ENCODE measurements at places on chromosomes 16 and 17.

DNA sequence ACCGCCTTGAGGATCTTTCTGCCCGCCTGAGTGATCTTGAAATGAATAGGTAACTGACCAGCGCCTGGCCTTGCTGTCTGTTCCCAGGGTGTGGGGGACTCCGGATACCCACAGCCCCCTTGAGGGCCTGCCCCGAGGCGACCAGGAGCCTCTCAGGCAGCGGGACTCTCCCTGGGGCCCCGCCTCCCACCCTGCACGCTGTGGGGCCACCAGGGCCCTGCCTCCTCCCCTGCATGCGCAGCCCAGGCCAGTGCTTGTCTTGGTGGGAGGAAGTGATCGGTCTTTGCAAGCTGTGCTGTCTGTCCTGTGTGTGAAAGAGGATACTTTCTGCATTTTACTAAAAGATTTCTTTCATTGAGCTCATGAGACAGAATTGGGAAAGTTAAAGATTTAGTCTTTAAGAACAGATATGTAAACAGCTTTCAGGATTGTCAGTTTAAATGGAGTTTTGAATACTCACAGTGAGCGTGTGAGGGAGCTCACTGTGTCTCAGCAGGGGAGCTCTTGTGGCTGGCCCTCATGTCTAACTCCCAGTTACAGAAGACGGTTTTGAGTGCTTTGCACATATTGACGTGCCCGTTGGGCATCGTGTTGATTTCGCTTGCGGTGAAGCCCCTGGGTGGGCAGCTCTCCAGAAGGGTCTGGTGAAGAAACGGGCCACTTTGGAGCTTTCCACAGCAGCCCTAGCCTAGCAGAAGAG lies 36.1 kb upstream of the CAPN15 start:
- no peak for DNase-seq

- no peak for DNase-seq
Measured at GRCh38 chr16:52817696-52818095, 235.0 kb downstream of the CHD9NB start.

DNA sequence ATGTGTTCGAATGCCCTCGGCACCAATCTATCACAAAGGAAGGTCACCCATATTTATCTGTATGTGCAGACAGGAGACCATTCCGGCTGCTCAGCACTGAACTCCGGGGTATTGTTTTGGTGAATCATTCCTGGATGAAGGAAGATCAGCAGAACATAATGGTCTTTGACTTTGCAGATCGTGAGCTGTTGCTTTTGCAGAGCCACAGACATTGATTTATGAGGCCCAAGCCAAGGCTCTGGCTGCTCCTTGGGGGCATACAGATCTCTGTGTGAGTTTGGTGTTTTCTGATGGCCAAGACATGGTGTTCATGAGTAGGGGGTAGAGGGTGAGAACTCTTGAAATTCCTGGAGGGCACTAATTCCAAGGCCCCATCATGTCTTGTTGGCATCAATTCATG lies 458.8 kb upstream of the HSBP1 start:
- DNase-seq = no peak

GRCh38 chr16:11238272-11239202 lies 17.5 kb downstream of the SOCS1 start:
- DNase-seq = no peak

GRCh38 chr17:36926226-36926625 lies 11.0 kb upstream of the LHX1 start:
- DNase-seq = no peak

- DNase-seq = no peak
Measured at GRCh38 chr16:55379371-55379770, 55.4 kb downstream of the IRX6 start.

GRCh38 chr17:63124536-63124935 lies 158.5 kb downstream of the TANC2 start:
- no peak for DNase-seq

DNA sequence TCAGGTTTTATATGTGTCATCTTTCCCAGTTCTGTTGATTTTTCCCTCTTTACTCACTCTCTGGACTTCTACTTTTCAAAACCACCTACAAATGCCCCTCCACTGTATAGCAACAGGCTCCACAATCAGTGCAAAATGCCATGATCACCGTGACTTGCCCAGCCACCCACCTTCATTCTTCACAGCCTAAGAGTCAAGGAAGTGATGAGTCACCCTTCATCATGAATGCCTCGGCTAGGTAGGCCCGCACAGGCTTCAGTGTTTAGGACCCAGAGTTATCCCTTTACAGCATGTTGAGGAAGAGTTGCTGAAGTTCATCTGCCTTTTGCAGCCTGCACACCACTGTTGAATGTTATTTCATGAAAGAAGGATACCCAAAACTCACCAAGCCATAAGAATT lies 158.6 kb downstream of the PMP22 start:
- no peak for DNase-seq
